Kidney (tissue), 22 donors: ENCODE measurements at places on chromosomes 3 and 15. TPM values are rescaled to one million over a fixed set of nuclear protein-coding genes. Genes with fewer than 3 reads are reported as not detected.

The GTPBP8 gene
- 11.0 TPM for polyA plus RNA-seq

The OIP5 gene
- polyA plus RNA-seq: not detected

The LMAN1L gene
- not detected for polyA plus RNA-seq

The DISP2 gene
- 0.04 TPM for polyA plus RNA-seq

The PLA2G4D gene
- not detected for polyA plus RNA-seq
